ENCODE measurements at places on chromosomes 11 and 22.

DNA sequence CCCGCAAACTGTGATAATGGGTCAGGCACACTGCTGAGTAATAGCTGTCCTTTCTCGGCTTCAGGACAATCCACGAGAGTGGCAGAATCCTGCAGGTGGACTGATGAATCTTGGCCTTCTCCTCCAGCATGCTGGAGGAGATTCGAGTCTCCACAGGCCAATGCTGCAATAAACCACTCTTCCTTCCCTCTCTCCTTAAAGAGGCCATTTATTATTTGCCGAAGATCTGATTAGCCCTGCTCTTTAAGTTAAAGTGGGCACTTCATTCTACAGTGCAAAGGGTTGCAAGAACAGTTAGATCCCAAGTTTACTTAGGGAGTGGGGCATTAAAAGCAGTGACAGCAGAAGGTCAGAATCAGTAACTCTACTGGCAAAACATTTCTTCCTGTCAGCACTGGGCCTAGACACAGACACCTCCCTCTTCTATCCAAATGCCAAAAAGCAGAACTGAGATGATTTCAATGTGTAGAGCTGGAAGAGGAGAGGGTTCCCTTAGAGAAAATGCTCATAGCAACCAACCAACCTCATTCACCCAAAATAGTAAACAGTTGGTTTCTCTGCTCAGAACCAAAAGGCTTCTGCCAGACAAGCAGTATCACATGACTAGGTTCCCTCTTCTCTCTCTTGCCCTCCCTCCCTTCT lies 121.7 kb downstream of the SGSM3 start:
- peak; percentile 58 for DNase-seq

DNA sequence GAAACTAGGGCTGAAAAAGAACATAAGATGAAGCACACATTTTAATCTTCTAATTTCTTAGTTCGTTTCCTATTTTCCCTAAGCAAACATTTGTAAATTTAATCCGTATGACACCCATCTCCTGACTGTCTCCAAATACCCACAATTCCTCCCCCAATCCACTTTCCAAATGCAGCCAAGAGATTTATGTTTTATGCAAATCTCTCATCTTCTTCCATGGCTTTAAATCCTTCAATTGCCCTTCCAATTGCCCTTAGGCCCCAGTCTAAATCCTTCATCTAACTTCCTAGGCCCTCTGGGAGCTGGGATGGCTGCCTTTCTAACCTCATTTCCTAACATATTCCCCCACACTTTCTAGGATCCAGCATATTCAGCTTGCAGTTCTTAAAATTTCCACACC lies 18.0 kb upstream of the POU2AF1 start:
- DNase-seq, result no peak

- DNase-seq, result peak; percentile 62
These were observed 361 bp downstream of the SRPRA start for GRCh38 chr11:126268361-126268707.

DNA sequence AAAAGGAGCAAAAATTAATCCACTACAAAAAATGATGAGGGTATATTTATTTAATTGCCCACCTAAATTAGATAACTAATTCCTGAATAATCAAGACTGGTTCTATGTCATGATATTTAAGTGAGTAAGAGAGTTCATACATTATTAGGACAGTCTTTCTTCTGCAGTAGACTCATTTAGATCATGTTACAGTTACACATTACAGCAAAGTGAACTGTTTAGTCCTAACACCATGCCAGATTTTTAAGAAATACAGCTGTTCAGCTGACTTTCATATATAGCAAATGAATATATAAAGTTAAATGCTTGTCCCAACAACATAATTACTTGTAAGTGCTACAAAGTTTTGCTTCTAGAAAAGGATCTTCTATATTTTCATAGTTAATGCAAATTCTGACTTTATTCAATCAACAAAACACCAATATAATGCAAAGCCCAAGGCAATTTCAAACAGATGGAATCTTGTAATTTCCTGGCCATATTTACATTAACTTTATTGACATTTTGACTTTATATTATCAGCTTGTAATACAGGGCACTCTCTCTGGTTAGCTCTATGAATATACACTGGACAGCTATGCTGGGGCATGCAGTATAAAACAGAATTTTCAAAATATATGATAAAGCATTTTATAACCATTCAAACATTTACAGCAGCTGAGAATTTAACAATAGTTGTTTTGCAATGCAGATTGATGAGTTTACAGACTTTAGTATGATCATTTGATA lies 45.7 kb upstream of the TP53AIP1 start:
- no peak for DNase-seq

DNA sequence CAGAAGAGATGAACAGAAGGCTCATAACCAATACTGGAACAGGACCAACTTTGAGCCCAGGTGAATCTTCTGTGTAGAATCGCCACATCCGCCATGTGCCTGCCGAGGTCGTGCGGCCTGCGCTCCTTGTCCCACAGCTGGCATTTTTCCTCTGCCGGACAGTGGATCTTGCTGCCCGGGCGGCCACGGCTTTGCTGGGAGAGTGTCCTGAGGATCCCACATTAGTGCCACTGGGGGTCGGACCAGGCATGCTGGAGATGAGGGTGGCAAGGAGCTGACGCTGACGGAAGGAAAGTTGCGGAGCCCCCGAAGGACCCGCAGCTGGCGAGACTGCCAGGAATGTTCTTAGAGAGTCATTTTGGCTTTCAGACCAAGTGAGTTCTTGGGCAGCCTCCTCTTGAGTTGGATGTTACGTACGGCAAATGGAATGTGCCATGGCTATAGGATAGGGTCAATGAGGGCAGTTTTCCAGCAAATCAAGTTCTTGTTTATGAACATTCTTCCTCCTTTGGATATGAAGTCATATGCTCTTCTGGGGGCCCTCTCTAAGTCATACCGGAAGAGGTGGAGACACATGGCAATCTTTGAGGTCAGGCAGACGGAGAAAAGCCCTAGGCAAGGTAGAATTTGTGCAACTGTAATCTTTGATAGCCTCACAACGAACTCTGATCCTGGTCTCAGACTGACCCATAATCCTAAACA lies 57.4 kb upstream of the NUP160 start:
- no peak for DNase-seq

GRCh38 chr11:5899534-5899933 lies 6.5 kb downstream of the OR52E5 start:
- no peak for DNase-seq

DNA sequence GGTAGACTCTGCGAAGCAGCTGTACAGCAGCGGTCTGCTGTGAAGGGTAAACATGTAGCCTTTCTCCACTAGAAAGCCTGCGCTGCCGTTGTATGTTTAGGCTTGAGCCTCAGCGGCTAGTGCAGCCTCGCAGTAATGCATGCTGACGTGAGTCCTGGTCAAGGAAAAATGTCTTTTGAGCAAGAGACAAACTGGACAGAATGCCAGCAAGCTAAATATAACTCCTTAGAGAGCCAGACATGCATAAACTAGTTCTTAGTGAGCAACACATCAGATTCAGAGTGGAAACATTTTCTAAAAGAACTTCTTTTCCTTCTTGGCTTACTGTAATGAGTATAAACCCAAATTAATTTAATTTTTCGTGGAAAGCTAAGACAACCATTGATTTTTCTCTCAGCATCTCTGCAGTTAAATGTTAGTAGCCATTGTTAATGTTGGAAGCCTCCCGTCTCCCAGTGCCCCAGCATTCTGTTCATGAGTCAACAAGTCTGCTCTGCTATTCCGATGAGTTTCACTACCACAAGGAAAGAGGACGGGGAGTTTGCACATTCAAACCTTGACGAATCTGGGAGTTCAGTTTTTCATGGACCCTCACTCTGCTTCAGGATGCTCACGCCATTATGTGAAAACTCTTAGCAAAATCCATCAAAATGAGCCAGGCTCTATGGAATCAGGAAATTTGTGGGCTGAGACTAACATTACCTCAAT lies 51.4 kb downstream of the JAM3 start:
- DNase-seq, result peak; percentile 97

GRCh38 chr11:121886996-121887395 lies 229.0 kb downstream of the BLID start:
- no peak for DNase-seq

- peak; percentile 76 for DNase-seq
These were observed 46.4 kb upstream of the FTH1 start for GRCh38 chr11:62013537-62014476.

GRCh38 chr11:92601048-92601447 lies 368.4 kb upstream of the MTNR1B start:
- no peak for DNase-seq

DNA sequence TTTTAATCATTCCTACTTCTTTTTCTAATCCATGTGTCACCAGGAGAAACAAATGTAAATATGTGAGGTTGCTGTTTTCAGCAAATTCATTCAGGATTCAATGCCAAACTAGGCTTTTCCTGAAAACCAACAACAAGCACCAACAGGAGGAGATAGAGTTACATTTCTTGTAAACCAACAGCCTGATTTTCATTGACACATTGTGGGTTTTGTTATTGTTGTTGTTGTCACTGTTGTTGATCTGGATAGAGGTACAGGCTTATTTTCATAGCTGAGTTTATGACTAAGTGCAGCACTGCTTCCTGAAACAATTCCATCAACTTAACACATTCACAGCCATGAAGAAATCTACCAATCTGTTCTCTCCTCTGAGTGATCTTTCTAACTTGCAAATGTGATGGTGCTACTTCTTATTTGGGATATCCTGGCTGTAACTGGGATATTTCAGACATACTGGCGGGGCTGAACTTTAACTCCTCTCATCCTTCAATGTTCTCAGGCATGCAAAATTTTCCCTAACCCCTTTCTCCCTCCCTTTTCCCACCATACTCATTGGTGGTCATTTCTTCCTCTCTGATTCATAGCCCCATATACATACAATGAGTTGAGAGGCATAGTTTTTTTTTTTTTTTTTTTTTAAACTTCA lies 65.5 kb downstream of the ME3 start:
- DNase-seq, result peak; percentile 53

GRCh38 chr11:126329644-126330211 lies 25.8 kb upstream of the ST3GAL4 start:
- DNase-seq, result peak; percentile 48

- no peak for DNase-seq
These were observed 3.4 kb downstream of the CADM1 start for GRCh38 chr11:115500547-115501501.

DNA sequence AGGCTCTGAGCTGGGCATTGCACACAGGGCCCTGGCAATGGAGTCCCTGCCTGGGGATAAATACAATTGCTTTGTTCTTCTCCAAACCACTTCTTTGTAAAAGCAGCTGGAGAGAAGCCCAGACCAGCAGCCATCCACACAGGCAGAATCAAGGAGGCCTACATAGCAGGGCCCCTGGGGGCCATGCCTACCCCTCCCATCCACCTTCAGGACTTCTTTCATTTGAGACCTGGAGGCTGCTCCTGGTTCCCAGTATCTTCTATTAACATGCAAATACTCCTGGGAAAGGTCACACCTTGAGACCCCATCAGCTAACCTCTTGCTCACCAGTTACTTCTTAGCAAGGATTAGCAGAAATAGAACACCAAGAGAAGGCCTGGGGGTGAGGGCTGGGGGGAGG lies 511.1 kb downstream of the SOX6 start:
- DNase-seq, result no peak

Measured in GM23248 (cell line).